ENCODE measurements at places on chromosomes 6 and 20.
A peak's percentile ranks its signal among the peaks of the same experiment; 100 is the strongest.

GRCh38 chr6:137473598-137473997, 20.6 kb downstream of the OLIG3 start:
- DNase-seq = no peak

- DNase-seq = no peak
These were observed 181.1 kb upstream of the TENT5A start for GRCh38 chr6:81933608-81934051.

DNA sequence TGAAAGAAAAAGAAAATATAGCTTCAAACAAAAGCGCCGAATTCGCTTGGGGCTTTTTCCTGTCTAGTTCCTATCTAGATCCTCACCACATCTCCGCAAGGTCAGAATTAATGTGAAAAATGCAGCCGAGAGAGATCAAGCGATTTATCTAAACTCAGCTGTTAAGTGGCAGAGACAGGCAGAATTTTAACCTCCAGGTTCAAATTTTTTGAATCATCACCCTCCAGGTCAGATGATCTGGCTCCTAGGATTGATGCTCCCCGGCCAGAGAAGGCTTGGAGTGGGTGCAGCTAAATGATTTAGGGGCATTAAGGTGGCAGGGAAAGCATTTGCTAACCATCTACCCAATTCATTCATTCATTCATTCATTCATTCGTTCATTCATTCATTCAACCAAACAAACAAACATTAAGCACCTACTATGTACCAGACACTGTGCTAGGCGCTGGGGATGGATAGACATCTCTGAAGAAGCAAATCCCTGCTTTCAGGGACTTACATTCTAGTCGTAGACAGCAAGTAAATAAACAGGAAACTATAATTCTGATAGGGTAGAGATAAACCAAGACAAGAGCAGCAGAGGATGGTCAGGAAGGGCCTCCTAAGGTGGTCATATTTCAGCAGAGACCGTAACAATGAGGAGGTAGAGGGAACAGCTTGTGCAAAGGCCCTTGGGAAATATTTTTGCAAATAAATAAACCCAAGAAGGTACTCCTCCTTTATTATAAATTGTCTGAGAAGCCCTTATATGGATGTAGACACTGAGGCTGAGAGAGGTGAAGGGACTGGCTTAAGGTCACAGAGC, 672 bp upstream of the UBE2V1 start:
- DNase-seq = no peak

DNA sequence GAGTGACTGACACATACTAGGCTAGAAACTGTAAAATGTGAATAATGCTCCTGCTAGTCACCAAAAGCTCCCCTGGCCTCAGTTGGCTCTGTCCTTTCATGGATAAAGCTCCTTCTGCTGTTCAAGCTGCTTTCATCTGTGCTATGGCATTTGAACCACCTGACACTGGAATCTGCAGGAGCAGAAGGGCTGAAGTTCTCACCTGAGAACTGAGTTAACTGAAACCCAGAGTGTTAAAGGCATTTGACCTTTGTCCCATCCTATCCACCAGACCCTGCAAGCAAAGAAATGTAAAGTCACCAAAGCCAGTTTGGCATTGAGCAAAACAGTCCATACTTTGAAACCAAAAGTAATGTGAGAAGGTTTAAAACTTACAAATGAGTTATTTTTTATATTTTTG, 77.7 kb downstream of the BMP2 start:
- no peak for DNase-seq

DNA sequence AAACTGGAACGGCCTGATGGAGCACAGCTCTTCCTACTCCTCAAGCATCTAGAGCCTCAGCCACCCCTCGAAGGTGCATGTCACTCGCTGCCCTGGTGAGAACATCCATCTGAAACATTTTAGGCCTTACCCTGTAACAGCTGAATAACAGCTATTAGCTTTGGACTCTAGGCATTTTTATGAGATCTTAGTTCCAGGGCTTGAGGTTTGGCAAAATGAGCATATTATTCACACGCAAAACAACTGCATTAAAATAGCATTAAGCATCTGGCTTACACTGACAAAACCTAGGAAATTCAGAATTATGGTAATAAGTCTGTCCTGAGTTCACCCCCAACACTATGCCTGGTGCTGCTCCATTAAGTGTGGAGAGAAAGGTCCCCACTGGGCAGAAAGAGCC, 56.1 kb downstream of the ADAT2 start:
- no peak for DNase-seq

DNA sequence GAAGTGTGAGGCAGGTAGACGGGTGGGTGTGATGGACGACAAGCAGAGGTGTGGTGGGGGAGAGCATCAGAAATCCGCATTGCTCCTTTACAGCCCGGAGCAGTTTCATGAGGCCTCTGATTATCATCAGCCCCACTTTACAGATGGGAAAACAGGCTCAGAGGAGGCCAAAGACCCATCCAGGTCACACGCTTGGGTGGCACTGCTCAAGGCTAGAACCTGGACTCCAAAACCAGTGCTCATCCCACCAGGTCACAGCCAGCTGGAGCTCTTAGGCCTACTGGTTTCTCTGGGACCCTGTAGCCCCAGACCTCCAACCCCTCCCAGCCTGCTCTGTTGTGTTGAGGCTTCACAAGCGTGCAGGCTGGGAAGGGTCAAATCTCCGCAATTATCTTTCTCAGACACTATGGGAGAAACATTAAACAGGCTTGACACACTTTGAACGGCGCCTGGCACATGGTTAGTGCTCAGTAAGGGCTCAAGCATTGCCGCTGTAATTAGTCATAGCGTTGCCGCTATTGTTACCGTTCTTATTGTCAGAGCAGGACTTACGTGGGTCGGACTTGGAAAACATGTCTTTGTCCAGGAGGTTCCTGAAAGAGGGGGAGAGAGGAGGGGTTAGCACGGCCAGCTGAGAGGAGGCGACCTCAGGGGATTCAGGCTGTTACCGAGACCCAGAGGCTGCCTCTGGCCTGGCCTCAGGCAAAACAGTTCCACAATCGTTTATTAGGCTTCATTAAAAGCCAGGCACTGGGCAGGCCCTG, 16.6 kb downstream of the CPNE5 start:
- DNase-seq = no peak

DNA sequence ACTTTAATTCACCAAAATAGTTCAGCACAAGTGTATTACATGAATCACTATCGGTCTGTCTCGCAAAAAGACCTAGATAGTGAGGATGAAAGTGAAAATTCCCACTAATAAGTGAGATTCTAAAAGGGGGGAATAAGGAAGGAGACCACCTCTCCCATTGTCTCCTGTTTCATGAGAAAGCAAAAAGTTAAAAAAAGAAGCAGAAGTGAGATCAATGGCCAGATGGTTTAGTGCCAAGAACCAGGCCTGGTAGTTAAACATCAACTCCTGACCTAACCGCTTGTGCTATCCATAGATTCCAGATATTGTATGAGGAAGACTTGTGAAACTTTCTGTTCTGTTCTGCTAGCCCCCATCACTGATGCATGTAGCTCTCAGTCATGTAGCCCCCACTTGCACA, 293.0 kb downstream of the RNGTT start:
- DNase-seq = no peak

DNA sequence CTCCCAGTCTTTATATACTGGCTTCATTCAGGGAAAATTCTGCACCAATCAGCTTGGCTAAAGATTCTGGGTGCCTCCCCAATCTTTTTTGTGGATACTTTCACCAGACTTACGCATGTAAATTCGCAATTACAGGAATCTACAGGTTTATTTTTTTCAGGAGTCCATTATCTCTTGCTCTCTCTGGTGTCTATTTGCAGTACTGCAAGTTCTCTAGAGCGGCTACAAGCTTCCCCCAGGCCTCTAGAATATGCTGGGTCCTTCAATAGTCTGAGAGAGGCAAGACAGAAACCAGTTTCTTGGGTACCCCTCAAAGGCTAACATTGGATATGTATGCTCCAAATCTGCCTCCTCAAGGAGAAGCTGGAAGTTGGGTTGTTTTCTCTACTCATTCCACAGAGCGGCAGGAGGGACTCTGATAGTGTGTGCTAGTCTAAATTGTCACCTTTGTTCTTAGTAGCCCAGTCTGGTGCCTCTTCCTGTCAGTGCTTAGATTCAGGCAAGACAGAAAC, 58.5 kb downstream of the SUN5 start:
- DNase-seq = no peak

GRCh38 chr6:104679971-104680370, 179.7 kb downstream of the HACE1 start:
- no peak for DNase-seq

DNA sequence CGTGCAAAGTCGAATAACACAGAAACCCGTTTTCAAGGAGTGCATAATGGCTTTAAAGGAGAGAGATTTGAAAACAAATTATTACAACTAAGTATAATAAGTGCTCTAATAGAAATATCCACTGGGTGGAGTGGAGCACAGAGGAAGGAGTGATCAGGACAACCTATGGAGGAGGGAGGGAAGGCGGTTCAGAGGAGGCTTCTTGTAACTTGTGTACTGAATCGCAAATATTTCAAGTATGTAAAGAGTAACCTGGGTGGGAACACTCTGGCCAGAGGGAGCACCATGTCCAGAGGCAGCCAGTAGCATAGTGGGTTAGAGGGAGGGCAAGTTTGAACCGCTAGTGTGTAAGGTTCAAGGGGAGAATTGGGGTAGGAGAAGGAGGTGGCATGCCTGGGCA, 21.6 kb upstream of the TNFAIP3 start:
- no peak for DNase-seq

DNA sequence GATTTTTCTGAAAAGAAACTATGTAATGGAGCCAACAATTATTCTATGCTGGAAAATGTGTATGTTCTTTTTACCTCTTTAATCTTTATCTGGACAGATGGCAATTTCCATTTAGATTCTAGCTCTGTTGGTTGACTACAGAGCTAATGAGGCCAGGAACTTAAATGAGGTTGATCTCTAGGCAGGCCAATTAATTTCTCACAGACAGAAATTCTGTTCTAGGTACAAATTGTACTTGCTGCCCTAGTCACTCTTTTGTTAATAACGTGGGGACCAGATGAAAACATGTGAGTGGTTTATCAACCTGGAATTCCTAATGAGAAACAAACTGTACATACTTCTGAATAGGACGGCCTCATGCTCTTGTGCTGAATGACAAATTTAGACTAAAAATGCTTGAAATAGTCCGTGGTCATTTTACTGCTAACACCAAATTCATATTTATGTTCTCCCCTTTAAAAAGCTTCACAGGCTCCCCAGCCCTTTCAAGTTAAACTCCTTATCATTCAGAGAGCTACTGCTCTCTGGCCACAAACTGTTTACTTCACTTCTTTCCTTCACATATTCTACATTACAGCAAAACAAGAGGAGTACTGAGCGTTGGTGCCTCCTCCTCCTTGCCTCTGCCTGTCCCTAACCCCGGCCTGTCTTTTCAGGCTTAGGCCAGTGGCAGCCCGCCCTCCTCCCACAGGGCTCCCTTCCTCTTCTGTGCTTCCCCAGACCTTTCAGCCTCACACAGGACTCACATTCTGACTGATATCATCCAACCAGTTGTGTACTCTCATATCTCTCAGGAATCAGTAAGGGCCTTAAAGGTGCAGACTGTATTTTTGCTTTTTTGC, 41.4 kb downstream of the DTNBP1 start:
- no peak for DNase-seq

- DNase-seq = no peak
These were observed 19.1 kb downstream of the BTN2A1 start for GRCh38 chr6:26476896-26477295.

- no peak for DNase-seq
These were observed 70.2 kb downstream of the RIN2 start for GRCh38 chr20:19828232-19828631.

- no peak for DNase-seq
These were observed 198.6 kb downstream of the DTNBP1 start for GRCh38 chr6:15464211-15464725.

GRCh38 chr6:16409531-16410441, 171.4 kb downstream of the GMPR start:
- peak; percentile 26 for DNase-seq

DNA sequence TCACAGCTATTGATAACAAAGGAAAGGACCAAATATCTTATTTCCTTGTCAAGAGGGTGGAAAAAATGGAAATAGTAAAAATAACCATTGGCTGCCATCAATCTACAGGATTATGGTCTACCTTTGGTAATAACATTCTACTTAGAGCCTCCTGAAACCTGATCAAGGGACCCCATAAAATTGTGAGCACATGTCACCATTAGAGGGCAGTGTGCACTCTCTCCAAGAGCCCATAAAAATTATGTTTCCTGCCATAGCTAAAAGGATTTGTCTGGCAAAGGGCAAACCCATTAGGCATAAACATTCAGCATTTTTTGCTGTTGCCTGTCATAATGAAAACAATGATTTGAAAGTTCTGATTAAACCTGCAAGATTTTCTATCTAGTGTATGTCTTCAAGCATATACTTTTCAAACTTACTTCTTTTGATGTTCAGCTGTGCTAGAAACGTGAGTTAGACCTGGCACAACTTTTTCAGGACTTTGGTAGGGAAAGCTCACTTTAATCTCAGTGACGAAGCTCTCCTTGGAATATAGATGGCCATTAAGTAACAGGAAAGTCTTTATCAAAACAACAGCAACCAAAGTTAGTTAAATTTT, 120.7 kb upstream of the ZFP64 start:
- no peak for DNase-seq

DNA sequence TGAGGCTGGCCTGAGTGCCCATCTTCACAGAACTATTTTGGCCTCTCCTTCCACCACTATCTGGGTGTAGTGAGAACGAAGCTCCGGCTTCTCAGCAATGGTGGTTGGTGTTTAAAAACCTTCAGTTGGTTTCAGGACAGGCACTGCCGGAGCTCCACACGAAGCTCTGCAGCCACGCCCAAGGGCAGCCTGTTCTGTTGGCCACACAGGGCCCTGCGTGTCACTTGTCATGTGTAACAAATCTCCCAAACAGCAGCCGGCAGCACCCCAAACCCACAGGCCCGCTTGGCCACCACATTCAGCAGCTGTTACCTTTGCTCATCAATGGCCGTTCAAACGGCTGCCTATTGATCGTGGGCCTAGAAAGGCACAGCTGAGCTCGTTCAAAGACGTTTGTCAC, 97.5 kb downstream of the ERMARD start:
- DNase-seq = no peak

DNA sequence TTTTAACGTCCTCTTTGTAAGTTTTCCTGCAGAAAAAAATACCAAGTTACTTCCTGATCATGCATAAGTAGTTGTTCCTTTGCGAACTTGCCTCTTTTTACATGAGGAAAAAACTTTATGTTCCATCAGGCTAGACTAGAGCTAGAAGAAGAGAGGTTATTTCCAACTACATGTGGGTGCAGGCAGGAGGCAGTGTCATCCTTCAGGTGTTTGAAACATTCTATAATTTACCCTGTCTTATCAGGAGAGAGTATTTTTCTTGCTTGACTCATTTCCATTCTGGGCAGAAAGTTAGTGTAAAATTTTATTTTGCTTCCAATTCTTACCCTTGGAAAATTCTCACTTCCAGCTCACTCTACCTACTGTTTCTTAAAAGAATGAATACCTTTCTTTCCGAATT, 28.5 kb upstream of the EPHA7 start:
- no peak for DNase-seq

- DNase-seq = no peak
These were observed 222.6 kb downstream of the ZMYND8 start for GRCh38 chr20:47133809-47134456.

GRCh38 chr6:149020319-149020718, 273.5 kb downstream of the UST start:
- DNase-seq = no peak

All from GOT3 (cell line).